ENCODE measurements at places on chromosomes 11 and 22.

DNA sequence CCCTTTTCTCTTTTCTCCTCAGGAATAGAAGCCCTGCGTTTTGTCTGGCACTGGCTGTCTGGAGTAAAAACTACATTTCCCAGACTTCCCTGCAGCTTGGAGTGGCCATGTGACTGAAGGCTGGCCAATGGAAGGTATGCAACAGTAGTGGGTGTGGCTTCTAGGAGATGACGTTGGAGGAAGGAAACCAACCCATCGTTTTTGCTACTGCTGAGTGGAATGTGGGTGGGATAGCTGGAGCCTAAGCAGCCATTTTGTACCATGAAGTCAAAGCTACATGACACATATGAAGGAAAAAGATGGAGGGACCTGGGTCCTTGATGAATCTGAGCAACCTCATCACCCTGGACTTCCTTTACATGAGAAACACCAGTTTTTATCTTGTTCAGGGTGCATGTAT, 19.6 kb downstream of the FGF3 start:
- no peak for DNase-seq

GRCh38 chr22:38199826-38200559, 1.8 kb upstream of the MAFF start:
- DNase-seq, result no peak

GRCh38 chr11:117295438-117296137, 4.4 kb downstream of the BACE1-AS start:
- DNase-seq, result no peak

DNA sequence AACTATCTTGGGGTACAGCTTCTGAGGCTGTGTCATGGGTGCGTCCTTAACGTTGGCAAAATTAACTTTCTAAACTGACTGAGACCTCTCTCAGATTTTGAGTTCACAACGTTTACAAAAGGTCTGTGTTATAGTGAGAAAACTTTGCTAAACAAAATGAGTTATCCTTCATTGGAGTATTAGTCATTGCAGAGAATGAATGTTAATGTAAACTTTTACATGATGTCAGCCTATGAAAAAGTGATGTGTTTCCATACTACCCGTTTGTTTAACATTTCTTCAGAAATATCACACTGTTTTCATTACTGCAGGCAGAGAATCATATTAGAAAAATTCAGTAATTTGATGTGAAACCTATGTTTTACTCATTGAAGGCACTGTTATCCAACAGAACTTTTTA, 32.1 kb downstream of the HSD17B12 start:
- DNase-seq, result no peak

All from AG08395 (cell line).